Stimulated activated CD8-positive, alpha-beta memory T cell treated with anti-CD3 and anti-CD28 coated beads, Interleukin-12 subunit alpha, Interleukin-12 subunit beta, amount 100 ng/mL, for 1 hour (primary cell): ENCODE measurements at places on chromosomes 4 and X.

DNA sequence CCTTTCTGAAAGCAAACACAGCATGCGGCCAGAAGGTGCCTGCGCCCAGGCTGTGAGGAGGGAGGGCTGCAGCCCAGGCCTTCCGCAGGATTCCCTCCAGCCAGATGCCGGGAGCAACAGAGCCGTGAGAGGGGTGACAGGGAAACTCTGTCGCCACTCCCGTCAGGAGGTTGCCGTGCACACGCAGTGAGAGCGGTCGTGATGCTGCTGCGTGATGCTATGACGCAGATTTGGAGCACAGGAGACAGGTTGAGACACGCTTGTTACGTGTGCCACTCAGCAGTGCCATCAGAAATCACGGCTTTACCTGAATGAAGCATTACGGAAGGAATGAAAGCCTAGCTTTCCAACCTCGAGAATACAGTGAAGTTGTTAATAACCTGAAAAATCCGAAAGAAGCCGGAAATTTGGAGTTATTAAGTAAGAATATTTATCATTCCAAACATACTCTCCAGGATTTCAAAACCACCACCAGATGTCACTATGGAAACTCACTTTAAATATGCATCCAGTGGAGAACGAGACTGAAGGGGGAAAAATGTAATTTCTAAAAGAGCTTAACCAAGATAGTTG, 54.4 kb downstream of the FAT1 start:
- no peak for DNase-seq

DNA sequence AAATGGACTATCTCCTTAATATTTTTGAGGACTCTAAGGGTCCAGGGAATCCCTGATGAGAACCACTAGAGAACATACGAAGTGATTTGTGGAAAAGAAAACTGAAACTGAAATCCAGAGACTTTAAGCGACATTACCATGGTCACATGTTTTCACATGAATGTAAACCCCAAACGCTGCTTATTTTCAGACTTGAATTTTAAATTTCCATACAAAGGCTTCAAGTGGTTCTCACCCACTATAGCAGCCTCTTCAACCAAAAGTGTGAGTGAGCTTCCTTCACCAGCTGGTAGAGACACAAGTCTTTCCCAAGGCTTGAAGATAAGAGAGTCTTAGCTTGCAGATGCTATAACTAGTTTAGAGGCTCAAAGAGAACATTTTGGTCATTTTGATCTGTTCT, 232.7 kb downstream of the MGST2 start:
- no peak for DNase-seq

DNA sequence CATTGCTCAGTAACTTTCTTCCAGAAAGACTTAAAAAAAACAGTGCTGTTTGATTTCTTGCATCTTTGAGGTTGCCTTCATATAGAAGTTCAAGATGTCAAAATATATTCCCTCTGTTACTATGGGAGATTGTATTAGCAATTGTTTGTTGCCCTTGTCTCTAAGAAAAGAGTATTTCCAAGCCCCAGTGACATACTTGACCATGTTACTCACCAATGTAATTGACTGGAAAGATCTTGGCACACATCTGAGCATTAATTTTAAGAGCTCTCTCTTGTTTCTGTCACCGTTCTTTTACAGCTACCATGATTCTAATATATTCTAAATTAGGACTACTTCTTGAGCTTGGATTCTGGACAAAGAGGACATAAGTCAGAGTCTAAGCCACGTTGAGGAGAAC, 902.7 kb upstream of the EPHA5 start:
- DNase-seq: no peak

GRCh38 chr4:108003982-108004515, 14.4 kb downstream of the HADH start:
- DNase-seq: no peak

DNA sequence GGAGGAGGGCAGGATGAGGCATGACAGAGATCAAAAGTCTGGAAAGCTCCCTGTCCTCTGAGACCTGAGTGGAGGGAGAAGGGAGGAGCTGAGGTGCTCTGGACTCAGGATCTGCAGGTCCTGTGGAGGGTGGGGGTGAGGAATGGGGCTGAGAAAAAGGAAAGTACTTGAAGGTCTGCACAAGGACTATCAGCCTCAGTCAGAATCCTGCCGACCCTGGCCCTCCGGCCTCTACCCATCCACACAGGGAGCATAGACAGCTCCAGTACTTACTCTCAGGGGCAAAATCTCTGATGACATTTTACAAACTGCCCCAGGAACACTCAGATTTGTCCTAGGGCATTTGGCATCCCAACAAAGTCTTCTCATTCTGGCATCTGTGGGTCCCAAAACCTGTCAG, 991 bp upstream of the ITIH6 start:
- no peak for DNase-seq

DNA sequence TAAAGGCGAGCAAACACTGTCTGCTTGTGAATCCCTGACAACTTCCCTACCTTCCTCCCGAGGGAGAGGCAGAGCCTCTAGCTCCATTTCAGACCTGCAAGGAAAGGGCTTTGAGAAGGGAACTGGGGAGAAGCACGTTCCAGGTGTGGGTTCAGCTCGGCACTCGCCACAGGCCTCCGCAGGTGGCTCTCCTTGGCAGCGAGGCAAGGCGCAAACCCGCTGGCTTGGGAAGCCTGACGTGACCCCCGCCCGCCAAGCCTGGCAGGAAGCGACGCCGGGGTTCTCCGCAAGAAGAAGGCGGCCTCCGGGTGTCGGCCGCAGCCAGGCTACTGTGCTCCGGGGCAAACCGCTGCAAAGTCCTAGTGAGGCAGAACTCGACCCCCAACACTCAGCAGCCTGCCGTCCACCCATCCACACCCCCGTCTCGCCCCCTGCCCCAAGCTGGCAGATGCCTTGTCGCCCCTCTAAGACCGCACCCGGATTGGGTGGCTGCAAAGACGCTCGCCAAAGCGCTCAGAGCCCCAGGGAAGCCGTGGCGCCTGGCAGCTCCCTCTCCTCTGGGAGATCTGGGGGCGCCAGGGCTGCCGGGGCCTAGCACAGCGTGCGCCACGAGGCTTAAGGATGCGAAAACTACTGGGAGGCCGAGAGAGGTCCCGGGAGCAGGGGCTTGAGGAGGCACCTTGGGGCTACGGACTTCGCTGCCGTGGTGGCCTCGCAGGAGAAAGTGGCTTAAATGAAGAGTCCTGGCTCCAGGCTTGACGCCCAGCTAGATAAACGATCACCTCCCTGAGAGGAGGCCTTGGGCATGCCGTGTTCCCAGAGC, 21.8 kb downstream of the NKX3-2 start:
- DNase-seq: no peak

DNA sequence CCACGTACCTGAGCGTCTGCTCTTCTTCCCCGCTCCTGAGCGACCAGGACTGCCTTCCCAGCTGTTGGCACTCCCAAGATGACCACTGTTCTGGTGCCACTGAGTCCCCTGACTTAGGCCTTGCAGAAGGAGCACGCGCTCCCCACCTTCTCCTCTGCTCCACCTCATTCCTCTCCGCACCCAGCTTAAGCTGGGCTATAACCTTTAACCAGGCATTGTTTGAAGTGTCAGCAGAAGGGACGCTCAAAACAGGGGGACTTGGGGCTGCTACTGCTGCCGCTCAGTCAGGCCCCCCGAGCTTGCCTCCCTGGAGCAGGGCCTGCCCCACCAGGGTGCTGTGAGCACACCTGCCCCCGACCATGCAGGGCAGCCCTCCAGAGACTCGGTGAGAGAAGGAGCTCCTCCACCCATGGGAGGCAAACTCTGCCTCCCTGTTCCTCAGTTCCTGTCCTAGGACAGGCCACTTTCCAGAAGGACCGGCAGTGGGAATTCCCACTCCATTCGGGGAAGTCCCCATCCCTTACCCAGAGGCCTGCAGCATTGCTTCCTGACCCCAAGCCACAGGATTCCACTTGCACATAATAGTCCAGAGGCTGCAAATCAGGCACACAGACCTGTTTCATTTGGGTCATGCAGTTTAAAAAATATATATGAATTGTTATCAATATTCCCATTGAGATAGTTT, 99.7 kb upstream of the ENPP6 start:
- DNase-seq: no peak

- DNase-seq: no peak
These were observed 4.7 kb upstream of the FGFR3 start for GRCh38 chr4:1788254-1788973.

DNA sequence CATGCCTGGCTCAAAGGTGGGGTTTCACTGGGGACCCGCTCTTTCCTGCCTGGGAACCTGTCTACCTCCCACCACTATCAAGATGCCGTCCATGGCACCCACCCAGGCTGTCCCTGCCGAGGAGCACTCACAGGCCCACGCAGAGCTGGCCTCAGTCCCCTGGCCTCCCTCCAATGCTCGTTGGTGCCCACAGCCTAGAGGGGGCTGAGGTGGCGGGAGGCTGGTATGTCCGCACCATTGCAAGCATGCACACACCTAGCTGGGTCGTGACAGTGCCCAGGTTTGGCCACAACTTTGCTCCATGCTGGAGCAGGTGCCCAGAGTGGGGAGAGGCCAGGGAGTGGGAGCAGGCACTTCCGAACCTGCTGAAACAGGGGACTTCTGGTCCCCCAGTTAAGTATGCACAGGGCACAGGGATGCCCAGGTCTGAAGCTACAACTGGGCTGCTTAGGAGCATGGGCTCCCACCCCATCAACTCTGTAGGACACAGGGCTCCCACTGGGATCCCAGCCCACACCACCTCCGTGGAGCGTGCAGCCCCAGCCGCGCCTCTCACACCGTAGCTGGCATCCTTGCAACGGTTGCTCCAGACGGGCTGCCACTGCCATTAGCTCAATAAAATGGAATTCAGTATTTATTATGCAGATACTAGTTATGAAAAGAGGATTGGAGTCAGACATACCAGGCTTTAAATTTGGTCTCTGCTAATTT, 1376.1 kb upstream of the TENM3 start:
- no peak for DNase-seq

DNA sequence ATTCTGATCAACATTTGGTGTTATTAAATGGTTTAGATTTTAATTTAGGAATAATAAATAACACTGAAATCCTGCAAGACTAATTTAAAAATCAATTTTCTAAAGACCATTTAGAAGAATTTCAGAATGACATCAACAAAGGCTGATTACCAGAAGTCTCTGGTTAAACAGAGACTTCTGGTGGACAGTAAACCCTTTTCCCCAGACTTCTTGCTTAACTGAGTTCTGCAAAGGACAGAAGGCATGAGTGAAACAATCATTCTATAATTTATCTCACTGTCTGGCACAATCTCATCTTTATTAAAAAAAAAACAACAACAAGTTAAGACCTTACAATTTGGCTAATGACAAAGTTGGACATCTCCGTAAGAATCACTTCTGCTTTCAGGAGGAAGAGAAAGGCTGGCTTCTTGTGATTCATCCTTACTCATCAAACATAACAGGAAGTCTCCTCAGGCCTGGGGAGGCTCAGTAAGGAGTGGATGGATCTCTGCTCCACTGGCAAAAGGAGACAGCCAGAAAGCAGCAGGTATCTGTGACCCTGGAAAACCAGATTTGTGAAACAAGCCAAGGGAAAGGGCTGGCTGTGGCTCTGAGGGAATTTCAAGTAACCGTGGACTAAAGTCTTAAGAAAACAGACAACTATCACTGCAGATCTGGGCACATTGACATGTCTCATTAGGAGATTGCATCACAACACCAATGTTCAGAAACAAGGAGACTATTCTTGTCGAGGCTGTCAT, 908 bp upstream of the TLR6 start:
- DNase-seq: no peak

DNA sequence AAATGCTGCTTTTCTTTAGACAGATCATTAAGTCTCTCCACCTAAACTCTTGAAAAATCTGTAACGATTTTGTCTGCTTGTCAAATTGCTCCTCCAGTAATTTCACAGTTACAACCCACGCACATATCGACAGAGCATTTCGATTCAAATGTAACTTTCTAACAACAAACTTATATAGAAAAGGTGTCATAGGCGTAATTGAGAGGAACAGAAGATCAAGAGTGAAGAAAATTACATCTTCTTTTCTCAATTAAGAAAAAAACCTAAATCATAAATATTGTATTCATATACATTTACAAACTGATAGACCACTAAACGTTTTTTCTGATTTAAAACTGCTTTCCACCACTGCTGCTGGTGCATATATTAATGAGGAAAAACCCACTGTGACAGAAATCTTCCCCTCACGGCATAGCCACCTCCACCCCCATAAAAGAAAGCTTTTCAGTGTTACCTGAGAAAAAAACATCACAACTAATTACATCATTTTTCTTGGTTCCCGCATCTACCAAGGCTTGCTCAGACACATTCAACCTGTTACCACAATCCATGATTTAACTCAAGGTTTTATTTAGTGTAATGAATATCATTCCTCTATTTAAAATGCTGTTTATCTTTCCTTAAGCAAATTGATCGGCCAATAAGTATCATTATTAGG, 1.9 kb downstream of the GPM6A start:
- DNase-seq: no peak

DNA sequence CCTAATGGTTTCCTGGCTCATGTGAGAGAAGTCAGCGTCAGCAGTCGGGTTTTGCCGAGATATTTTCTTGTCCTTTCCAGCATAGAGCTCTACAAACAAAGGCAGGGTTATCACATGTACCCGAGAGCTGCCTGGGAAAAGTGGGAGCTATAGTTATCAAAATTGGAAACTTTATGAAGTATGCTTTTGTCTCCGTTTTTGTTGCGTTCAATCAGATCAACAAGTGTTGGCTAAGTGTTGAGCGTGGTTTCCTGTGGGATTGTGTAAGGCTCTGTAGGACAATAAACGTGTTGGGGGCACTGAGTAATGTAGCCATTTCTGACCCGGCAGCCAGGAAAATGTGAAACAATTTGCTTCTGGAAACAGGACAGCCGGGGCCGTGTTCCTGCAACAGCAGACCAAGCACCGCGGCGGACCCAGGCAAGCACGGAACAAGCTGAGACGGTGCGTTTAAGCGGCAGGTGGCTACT, at the start of gene BMX:
Gene BMX, plus strand, starts transcription at position 311 of the 470 bp plus-strand sequence. CDS start 7,547 bp downstream, outside the sequence.
- no peak for DNase-seq

DNA sequence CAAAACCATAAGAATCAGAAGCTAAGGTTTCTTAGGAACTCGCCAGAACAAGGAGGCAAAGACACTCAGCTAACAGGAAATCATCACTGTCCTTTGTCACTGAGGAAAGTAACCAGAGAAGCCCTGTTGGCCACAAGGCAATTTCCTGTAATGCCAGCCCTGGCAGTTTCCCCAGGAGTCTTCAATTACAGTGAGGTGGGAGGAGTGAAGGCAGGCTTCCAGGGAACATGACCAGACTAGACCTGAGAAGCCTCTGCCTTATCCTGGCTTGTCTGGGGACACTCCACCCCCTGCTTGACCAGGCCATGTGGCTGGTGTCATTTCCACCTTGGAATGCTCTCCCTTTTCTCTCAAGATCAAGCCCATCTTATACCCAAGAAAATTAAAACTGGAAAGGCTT, 125.3 kb downstream of the COL4A6 start:
- DNase-seq: no peak

DNA sequence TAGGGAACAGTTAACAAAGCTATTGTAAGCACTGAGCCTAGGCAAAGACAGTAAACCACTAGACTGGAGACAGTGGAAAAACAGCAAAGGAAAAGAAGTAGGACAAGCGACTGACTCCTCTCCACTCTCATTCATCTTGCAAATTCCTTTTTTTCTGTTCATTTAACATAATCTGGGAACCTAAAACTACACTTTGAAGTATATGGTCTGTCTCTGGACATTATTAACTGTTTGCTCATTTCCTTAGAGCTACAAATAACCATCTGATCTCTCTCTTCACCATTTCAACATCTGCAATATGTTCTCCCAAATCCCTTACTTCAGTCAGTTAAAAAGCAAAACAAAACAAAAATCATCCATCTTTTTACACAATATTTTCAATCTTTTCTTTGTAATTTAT, 642 bp downstream of the HMGN5 start:
- no peak for DNase-seq

GRCh38 chrX:2490634-2491033, 10.1 kb downstream of the DHRSX start:
- no peak for DNase-seq
